ENCODE measurements at places on chromosomes 6 and 20.

DNA sequence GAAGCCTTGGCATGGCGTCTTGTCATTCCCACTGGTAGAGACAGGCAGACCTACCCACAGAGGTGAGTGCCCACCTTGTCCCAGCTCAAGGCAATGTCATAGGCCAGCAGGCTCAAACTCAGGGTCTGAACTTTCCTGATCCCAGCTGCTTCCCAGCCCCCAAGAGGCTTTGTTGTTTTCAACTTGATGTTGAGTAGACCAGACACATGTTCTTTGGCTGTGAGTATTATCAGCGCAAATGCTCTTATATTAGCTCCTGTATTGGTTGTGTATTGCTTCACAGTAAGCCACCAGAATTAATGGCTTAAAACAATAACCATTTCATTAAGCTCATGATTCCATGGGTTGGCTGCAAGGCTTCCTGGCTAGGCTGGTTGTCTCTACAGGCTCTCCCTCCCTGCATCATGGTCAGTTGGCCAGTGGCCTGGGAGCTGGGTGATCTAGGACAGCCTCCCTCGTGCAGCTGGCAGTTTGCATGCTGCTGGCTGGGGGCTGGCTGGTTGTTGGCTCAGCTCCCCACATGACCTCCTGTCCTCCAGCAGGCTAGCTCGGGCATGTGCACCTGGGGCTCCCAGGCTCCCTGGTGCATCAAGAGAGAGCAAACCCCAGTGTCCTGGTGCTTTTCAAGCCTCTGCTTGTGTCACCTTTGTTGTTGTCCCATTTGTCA lies 21.6 kb downstream of the TOX2 start:
- DNase-seq = no peak

- DNase-seq = no peak
These were observed 150.7 kb upstream of the PRDM1 start for GRCh38 chr6:105935416-105935815.

- DNase-seq = no peak
These were observed 1.4 kb downstream of the JPH2 start for GRCh38 chr20:44185574-44185973.

DNA sequence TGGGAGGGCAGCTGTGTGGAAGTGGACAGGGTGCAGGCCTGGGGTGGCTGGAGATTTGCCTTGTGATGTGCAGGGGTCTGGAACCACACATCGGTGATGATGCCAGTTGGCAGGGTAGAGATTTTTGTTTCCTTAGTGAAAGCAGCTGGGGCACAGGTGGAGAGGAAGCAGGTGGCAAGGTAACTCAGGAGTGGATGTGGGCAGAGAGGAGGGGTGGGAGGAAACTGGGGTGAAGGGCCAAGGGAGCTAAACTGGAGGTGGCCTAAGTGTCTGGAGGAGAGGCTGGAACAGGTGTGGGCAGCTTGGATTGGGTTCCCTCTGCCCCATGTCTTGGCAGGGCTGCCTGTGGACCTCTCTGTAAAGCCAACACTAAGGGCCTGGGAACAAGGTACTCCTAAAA lies 4.7 kb upstream of the SCUBE3 start:
- DNase-seq = no peak

DNA sequence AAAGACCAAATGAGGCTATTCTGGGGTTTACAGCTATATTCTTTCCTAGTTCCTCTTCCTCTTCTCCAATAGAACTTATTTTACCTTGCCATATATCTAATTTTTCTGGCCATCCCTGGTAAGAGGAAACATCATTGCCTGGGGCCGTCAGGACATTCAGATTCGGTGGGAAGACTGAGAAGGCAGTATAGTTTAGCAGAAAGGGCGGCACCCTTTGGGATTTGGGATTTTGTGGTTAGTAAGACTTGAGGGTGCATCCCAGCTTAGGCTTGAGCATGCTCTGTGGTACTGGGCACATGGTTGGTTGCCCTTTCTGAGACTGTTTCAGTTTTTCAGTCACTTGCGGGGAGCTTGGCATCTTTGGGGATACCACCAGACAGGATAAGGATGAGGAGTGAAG lies 21.1 kb downstream of the SCUBE3 start:
- DNase-seq = no peak

DNA sequence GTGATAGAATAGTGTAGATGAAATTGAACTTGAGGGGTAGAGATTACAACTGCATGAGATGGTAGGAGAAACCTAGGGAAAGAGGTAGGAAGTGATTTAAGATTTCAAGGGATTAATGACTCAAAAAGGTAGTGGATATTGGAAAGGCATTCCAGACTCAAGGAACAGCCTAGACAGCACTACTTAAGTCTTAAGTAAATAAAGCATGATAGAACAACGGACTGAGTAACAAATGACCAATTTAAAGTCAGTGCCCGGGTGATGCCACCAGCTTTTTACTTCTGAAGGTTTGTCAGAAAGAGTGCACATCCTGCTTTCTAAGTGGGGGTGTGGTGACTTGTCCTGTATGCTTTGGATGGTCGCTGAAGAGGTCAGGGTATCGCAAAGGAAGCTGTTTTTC lies 81.8 kb downstream of the PHACTR1 start:
- no peak for DNase-seq

- no peak for DNase-seq
These were observed 51.6 kb downstream of the SYNJ2 start for GRCh38 chr6:158033077-158033750.

- no peak for DNase-seq
These were observed 128.6 kb upstream of the CNR1 start for GRCh38 chr6:88294702-88295101.

GRCh38 chr20:37846573-37846972 lies 56.4 kb upstream of the VSTM2L start:
- DNase-seq = no peak

GRCh38 chr6:147173675-147174308 lies 30.4 kb upstream of the STXBP5 start:
- no peak for DNase-seq

- DNase-seq = no peak
These were observed 102.8 kb upstream of the PRSS16 start for GRCh38 chr6:27144740-27145079.

DNA sequence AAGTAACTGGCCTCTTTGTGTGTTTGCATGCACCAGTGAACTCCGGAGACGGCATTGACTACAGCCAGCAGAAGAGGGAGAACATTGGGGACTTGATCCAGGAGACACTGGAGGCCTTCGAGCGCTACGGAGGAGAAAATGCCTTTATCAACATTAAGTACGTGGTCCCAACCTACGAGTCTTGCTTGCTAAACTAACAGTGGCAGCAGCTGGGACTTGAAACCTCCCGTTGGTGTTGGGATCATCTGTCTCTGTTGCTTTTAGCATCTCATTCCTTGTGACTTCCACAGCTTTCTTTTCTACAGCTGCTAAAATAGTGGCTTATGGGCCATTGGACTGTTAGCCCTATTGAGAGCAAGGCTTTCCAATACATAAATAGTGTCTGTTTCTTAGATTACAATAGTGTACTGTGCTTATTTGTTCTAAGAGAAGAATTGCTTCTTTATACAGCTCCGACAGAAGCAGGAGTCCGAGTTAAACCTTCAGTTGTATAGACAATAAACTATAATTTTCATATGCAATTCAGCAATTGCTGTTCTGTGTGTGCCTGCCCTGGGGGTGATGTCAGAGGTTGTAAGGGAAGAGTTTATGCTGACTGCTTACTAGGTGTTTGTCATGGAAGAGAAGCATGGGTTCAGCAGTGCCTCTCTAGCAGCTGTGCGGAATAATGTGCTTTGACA lies 99.6 kb upstream of the QKI start:
- DNase-seq = no peak

GRCh38 chr6:135939208-135939591 lies 87.7 kb downstream of the PDE7B start:
- DNase-seq = no peak

DNA sequence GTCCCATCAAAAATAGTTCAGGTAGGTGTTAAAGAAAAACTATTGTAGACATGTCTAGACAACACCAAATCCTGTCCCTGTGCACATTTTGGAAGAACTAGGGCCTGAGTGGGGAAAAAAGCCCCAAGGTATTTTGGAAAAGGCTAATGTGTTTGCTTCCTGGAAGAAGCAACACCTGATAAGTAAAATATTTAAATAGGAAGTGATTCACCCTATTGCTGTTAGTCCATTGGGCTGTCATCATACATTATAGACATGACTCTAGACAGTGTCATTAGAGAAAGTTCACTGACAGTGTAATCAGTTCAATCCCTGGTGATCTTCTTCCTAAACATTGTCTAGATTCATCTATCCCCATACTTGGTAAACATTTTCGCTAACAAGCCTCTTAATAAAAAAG lies 465.3 kb downstream of the CBLN4 start:
- no peak for DNase-seq

DNA sequence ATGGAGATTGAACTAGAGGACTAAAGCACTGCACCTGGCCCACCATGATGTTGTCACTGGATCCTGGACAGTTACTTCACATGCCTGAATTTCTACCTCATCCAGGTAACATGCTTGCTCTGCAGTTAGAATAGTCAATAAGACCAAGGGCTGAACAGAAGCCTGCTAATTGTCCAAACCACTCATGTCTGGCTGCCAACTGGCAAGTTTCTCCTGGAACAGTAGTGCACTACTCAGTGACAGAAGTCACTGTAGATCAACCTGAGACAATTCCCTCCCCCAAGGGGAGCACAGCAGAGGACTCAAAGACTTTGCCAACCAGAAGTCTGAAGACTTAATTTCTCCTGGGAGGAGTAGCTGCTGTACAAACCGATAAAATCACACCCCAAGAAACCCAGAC lies 454.6 kb upstream of the MARCKS start:
- no peak for DNase-seq

DNA sequence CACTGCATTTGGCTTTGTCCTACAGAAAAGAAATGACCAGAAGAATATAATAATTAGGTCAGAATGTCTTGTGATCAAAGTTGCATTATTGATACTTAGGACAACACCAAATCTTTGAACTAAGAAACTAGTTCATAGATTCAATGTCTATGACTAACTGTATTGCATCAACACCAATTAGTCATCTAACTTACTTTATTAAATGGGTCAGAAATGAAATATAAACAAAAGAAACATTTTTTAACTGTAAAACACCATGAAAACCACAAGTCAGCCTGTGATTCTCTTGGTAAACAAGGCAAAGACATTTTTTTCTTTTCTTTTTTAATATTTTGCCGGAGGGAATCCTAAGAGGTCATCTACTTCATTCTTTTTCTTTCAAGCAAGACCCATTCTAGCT lies 114.1 kb upstream of the HDDC2 start:
- DNase-seq = no peak

GRCh38 chr6:149862922-149863697 lies 1.0 kb downstream of the LRP11 start:
- no peak for DNase-seq

GRCh38 chr6:13427316-13427715 lies 60.1 kb downstream of the GFOD1 start:
- DNase-seq = no peak

DNA sequence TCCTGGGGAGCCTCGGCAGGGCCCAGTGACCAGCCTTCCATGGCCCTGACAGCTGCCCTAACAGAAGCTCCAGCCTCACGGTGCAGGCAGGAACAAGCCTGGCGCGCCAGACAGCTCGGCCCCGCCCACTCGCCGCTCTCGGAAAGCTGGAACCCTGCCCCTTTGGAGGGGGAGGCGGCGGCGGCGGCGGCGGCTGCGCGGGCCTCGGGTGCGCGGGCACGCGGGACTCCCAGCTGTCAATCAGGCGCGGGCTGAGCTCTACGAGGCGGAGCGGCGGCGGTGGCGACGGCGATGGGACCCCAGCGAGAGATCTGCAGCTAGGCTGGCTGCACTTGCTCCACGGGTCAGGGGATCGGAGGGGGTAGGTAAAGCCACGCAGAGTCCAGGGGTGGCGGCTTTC lies at the start of gene NRSN1:
Gene NRSN1 (plus strand): TSS at position 236 of the 400 bp plus-strand sequence. CDS start 8,113 bp downstream, outside the sequence.
- DNase-seq = no peak

- no peak for DNase-seq
These were observed 425.9 kb downstream of the HTR1B start for GRCh38 chr6:77037439-77037838.
